ENCODE measurements at places on chromosomes 4 and X.

GRCh38 chr4:40152637-40153036 lies 44.2 kb upstream of the RHOH start:
- peak; percentile 47 for DNase-seq

- no peak for DNase-seq
Observed at GRCh38 chr4:99979872-99980271, 29.8 kb upstream of the H2AZ1 start.

- DNase-seq = no peak
Observed at GRCh38 chr4:99965674-99966350, 15.7 kb upstream of the H2AZ1 start.

DNA sequence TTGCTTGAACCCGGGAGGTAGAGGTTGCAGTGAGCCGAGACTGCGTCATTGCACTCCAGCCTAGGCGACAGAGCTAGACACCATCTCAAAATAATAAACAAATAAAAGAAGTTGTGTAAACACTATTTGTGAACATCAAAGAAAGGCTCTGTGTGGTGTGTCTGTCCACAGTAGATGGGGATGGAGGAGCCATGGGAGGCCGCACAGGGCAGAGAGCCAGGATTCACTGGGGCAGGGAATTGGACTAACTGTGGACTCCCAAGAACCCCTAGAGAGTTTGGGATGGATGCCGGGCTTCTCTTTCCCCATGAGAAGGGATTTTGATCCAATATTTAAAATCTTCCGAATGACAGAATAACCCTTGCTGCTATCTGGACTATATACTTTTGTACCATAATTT lies 26.5 kb downstream of the TBC1D1 start:
- no peak for DNase-seq

DNA sequence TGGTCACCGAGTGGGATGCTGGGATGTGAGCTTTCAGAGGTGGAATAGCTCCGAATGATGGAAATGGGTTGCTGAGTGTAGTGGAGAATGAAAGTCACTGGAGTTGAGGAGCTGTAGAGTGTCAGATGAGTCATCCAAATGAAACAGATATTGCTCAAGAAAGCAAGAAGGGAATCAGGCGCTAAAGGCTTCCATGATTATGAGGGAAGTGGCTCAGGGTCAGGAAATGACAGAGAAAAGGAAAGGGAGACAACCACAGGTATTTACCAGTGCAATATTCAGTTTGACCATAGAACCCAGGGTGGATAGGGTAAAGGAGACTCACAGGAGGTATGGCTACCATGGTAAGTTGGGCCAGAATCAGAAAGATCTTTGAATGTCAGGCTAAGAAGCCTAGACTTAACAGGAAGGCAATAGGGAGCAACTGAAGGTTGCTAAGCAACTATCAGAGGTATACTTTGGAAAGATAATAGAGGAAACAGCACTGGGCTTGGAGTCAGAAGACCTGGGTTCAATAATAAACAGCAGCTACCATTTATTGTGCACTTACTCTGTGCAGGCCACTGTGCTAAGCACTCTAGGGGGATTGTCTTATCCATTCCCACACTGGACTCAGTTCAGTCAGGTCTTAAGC lies 11.7 kb downstream of the LAS1L start:
- DNase-seq = no peak

GRCh38 chr4:141905751-141906150 lies 269.4 kb downstream of the IL15 start:
- no peak for DNase-seq

DNA sequence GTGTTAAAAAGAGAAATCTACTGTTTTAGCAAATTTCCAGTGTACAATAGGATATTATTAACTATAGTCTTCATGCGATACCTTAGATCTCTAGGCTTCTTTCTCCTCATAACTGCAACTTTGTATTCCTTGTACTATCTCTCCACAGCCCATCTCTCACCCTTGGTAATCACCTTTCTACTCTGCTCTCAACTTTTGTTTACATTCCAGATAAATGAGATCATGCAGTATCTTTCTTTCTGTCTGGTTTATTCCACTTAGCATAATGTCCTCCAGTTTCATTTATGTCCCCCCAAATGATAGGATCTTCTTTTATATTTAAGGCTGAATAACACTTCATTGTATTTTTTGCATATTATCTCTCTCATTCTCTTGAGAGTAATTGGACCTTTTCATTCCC lies 165.5 kb downstream of the HS3ST1 start:
- no peak for DNase-seq

DNA sequence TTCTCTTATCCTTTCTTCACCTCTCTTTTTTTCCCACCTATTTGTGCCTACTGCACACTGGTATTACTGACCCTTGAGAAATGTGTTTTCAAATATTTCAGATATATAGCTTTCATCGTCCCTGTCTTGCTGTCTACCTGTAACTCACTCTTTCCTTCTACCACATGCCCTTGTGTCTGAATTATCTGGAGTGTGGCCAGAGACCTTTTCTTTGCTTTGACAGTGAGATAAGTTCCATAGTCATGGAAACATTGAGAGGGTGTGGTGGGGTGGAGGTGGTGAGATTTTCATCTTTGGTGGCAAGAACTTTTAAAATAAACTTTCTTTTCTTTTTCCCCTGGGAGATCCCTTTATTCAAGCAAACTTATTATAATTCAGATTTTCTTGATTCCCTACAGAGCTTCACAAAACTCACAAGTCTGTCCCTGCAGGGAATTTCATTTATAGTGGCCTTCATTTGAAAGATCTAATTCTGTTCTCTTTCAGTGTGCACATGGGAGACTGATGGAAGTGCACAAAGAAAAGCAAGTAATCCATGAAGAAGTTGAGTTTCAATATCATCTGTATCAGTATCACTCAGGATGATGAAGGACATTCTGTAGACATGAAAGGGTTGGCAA lies 95.7 kb downstream of the SH2D1A start:
- DNase-seq = no peak

GRCh38 chr4:76001700-76002099 lies 5.6 kb downstream of the CXCL9 start:
- DNase-seq = no peak

DNA sequence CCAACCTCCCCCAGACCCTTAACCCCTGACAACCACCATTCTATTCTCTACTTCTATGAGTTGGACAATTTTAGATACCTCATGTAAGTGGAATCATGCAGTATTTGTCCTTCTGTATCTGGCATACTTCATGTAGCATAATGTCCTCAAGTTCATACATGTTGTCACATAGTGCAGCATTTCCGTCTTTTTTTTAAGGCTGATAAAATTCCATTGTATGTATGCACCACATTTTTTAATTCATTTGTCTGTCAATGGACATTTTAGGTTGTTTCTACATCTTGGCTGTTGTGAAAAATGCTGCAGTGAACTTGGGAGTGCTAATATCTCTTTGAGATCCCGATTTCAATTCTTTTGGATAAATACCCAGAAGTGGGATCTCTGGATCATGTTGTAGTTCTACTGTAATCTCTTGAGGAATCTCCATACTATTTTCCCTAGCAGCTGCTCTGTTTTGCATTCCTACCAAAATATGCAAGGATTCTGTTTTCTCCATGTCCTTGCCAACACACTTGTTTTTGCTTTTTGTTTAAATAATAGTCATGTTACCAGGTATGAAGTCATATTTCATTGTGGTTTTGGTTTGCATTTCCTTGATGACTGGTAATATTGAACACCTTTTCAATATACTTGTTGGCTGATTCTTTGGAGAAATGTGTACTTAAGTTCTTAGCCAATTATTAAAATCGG lies 48.8 kb upstream of the ADAD1 start:
- DNase-seq = no peak

DNA sequence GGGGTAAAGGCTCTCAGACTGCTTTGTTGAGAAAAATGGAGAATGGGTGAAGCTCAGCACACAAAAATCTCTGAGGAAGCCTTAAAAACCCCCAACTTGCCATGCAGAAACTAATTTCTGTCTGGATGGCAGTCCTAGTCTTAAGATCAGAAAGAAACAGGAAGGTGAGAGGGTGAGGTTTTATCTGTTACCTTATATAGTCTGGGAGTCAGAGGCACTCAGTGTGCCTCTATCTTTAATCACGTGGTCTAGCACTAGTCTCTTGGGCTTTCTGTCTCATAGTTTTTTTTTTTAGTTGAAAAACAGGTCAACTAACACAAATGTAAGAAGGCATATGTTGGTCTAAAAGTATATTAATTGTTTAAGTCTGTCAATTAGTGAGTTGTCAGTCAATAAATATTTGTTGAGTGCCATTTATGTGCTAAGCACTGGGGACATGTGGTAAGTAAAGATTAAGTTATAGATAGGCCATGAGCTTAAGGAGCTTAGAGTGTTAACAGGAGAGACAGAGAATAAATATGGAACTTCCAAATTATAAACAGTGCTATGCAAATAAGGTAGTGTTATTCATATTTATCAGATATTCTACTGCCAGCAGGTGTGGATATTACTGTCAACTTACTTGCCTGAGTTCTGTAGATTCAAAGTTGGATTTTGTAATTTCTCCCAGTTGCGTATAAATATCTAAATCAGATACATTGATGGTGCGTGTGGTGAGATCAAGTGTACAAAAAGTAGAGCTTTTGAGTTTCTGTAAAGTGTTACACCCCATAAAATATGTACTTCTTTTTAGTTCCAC lies 7.0 kb downstream of the CYBB start:
- DNase-seq = peak; percentile 71

DNA sequence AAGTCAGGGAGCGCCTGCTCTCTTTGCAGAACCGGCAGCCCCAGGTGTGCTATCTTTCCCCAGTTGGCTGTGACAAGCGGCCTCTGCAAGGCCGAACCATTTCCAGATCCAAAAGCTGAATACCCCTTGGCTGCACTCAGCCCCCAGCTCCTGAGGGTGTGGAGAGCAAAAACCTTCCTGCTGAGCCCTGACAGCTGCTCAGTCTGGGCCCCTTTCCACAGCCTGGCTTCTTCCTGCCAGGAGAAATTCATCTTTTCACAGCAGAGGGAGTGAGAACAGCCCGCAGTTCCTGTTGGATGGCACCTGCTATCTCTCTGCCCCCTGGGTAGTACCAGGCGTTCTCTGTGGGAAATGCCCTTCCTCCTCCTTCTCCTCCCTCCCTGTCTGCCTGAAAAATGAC lies 78.4 kb downstream of the DRD5 start:
- no peak for DNase-seq

GRCh38 chrX:24732766-24733500 lies 39.2 kb downstream of the POLA1 start:
- no peak for DNase-seq

DNA sequence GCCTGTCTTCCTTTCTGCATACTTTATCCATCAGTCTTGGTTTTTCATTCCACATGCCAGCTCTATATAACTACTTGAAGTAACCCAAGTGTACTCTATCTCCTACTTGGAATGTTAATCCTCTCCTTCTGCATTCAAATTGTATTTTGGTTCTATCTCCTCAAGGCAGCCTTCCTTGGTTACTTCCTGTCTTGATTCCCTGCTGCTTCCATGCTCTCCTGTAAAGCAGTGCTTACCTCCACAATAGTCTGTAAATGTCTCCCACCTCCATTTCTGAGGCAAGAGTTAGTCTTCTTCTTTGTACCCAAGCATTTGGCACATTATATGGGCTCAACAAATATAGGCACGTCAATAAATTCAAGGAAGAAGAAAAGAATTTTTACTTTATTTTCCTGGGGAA lies 298.4 kb downstream of the ARHGAP24 start:
- DNase-seq = no peak

- DNase-seq = no peak
Observed at GRCh38 chr4:81445196-81445595, 26.5 kb downstream of the RASGEF1B start.

DNA sequence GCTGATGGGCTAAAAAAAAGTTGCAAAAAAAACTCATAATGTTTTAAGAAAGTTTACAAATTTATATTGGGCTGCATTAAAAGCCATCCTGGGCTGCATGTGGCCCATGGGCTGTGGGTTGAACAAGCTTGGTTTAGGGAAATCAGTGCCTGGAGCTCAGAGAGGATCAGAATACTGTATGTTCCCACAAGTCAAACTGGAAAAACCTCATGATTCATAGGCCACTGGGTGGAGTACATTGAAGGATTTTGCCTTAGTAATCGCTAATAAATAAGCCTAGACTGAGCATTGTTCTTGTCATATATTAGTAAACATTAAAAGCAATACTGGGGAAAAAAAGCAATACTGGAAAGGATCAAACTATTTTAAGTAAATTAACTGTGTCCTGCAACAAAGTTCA lies 246.3 kb upstream of the TAPT1 start:
- DNase-seq = no peak
